ENCODE measurements at places on chromosomes 4 and X. TPM values are rescaled to one million over a fixed set of nuclear protein-coding genes. Genes with fewer than 3 reads are reported as not detected.

UGT2B15 gene
- not detected for total RNA-seq

SHROOM2 gene
- total RNA-seq: 10.3 TPM

SLITRK2 gene
- total RNA-seq: 8.8 TPM

MAGEA2 gene
- total RNA-seq: not detected

GDPD2 gene
- total RNA-seq: 6.0 TPM

METTL14 gene
- total RNA-seq: 58.1 TPM

KDR gene
- total RNA-seq: 0.12 TPM

- DNase-seq: no peak
These were observed 1.0 kb upstream of the SUV39H1 start for GRCh38 chrX:48695534-48695896.

- DNase-seq: peak; percentile 7
These were observed 168.7 kb downstream of the STK32B start for GRCh38 chr4:5220028-5220427.

- no peak for DNase-seq
These were observed 6.1 kb upstream of the IGFBP7 start for GRCh38 chr4:57116245-57116644.

DNA sequence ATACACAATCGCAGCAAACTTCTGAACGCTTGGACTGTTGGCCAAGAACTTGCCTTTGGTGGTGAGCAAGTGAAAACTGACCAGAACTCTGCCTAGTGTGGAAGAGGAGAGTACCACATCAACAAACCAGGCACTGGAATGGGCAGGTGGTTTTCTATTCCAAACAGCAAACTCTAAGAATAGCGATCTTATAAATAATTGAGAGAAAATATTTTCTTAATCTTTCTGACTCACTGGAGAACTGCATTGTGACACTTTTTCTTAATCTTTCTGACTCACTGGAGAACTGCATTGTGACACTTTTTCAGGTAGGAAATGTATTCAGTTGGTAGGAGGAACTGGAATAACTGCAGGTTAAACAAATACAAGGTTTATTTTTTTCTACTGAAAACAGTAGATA is 57.0 kb upstream of the SORBS2 start:
- no peak for DNase-seq

DNA sequence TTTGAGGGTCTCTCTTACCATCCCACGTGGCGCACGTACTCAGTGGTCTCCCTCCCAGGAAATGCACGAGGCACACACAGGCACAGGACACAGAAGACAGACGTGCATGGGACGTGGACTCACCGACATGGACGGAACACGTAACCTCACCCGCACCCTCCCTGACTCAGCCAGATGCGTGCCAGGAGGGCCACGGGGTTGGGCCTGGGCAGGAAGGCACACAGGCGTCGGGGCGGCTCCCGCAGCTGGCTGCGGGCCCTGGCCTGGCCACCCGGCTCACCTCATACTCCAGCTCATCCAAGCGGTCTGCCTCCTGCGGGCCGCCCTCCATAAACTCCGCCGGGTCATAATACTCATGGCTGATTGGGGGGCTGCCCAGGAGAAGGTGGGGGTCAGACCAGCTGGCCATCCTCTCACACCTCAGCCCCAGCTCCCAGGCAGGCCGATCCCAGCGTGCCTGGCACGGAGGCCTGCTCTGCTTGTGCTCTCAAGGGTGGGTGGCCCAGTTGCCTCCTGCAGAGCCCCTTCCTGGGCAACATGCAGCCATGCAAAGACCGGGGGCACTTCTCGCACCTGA is 12.6 kb downstream of the SSR4 start:
- DNase-seq: no peak

DNA sequence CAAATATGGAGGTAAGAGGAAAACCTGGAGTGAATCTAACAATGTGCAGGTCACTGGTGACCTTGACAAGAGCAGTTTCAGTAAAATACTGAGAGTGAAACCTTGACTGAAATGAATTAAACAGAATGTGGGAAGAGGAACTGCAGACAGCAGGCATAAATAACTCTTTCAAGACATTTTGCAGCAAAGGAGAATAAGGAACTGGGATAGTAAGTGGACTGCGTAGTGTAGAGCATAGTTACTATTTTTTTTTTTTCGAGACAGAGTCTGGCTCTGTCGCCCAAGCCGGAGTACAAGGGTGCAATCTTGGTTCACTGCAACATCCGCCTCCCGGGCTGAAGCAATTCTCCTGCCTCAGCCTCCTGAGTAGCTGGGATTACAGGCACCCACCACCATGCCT is 24.0 kb downstream of the RBMX start:
- no peak for DNase-seq

- DNase-seq: no peak
These were observed 270.8 kb downstream of the GRIA3 start for GRCh38 chrX:123454712-123455431.

GRCh38 chrX:153735274-153735673 is 10.6 kb downstream of the ABCD1 start:
- DNase-seq: no peak

DNA sequence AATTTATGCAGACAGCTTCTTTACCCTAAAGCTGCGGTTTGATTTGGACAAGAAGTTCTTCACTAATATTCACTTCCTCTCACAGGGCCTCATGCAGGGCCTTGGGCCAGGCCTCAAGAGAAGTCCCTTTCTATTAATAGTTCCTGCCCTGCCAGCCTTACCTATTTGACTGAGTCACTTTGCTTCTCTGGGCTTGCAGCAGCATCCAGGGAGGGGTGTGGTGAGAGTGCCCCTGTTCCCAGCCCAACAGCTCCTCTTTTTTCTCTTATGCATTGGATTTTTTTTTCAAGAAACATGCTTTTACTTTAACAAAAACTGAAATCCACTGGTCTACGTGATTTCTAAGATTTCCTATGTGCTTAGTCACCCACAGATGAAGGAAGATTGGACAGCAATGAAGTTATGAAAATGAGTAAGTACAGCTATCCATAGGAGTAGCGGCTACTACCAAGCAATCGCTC is 26.7 kb downstream of the FAM156B start:
- no peak for DNase-seq

GRCh38 chr4:140152013-140152703 is 1.8 kb downstream of the MAML3 start:
- peak; percentile 48 for DNase-seq

DNA sequence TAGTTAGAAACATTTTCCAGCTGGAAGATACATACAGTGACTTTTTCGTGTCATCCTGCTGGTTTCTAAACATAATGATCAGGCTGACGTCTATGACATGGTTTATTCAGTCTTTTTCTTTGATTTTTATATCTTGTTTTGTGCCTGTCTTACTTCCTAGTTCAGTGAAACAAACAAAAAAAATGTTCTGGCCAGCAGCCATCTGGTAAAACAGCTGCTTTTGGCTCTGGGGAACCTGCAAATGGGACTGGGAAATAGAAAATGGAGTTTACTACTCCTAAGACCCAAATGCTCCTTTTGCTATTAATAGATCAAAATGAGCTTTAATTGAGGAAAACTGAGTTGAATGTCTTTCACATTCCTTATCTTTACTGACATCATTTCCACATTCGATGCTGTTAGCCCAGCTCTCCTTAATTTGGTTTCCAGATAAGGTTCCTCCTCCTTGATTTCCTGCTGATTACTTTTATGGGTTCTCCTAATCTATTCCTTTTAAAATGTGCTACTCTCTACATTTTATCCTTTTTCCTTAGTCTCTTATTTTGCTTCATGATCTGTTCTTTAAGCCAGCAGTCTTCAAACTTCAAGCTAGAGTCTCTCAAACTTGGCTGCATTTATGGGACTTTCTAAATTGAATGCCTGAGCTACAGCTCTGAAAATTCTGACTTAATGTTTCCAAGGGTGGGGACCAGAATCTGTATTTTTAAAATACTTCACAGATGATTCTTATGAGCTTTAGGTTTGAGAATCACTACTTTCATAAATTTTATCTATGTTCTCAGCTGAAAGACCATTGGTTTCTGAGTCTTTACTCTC is 499.5 kb downstream of the ANKRD50 start:
- no peak for DNase-seq

All from neural crest cell (in vitro differentiated cells).